ENCODE measurements at places on chromosomes 4 and X.

DNA sequence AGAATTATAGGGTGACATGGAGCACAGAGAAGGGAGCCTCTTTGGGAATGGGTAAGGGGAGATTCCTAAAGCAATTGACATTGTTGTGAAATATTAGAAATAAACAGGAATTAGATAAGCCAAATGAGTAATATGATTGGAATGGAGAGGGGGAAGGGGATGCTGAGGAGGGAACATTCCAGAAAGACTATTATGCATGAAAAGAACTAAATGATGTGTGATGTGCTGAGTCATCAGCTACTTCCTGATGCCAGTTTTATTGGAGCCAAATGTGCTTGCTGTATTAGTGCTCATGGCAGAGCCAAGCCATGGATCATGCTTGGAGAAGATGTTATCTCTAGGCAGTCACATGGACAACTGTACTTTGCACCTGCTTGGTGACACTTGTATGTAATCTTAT, 189.0 kb upstream of the HCCS start:
- DNase-seq, result no peak

DNA sequence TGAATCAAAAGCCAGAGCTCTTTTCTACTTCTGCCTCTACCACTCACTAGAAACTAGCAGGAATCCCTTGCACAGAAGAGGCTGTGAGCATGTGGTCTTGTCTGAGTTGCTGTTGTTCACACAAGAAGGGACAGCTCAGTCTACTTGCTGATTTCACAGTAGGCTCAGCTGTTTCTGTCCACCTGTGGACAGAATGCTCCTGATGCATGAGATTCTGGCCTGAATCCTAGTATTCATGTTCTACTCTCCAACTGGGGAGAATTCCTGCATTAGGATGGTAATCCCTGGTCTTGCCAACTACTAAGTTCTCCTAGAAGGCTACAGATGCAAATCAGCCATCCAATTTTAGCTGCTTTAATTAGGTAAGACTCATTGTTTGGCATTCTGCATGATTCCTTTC, 112.8 kb downstream of the PPA2 start:
- DNase-seq, result no peak

DNA sequence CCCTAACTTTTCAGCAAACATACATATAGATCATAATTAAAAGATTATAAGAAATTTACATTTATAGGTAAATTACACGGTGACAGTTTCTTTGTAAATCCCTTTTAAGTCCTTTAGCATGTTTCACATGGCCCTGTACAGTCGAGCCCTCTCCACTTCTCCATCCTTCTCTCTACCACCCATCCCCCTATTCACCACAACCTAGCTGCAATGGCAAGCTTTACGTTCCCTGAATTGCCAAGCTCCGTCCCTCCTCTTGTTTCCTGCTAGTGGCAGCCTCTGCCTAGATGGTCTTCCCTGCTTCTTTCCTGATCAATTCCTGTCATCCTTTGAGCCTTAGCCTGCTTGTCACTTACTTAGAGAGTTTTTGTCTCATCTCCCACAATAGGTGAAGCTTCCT, 116.2 kb downstream of the TMA16 start:
- DNase-seq, result no peak

DNA sequence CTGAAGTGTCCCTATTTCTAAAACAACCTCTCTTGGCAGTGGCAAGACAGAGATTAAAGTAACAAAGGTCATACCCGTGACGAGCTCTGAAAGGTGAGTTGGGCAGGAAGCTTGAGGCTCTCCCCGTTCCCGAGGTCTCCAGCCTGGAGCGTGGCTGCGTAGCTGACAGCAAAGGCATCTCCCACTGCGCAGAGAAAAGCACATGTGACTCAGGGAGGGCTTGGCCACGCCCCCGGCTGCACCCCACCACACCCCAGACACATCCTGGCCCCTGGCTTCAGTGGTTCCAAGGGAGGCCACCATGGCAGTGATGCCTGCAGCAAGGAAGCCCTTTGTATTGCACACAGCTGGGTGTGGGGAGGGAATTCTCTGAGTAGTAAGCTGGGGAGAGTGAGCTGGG, 23.1 kb downstream of the EVC2 start:
- no peak for DNase-seq

DNA sequence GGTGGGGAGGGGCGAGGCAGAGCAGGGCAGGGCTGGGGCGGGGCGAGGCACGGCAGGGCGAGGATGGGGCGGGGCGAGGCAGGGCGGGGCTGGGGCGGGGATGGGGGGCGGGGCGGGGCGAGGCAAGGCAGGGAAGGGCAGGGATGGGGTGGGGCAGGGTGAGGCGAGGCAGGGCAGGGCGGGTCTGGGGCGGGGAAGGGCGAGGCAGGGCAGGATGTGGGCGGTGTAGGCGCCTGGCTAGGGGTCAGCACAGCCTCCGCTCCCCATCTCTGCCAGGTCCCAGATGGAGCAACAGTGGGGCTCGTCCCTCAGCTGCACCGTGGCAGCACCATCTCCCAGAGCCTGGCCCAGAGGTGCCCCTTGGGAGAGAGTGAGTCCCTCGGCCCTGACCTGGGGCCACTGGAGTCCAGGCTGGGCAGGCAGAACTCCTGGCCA, 4.2 kb upstream of the SRPK3 start:
- no peak for DNase-seq

DNA sequence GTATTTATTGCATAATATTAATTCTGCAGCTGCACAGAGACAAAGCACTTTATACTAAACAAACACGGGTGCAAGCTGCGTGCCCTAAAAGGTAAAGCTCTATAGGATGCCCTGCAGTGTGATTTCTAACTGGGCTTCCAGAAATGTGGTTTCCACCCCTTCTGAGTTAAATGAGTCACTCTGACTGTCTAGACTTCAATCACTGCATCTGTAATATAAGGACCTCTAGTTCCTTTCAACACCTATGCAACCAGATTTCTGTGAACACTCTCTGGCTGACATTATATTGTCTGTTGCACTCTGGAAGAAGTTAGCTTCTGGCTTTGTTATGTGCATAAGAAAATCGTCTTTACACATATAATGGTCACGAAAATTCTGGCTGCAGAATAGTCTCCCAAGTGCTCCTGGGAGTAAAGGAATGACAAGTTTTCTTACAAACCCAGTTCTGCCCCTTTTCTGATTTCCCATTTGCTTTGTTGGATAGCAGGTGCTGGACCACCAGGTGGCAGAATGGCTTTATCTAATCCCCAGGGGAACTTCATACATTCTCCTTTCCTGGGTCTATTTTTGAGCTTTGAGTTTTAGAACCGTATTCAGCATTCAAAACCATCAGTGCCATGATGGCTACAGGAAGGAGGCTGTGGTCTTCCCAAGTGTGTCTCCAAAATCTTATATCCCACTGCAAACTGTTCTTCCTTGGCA, 842.2 kb downstream of the STIM2 start:
- no peak for DNase-seq

DNA sequence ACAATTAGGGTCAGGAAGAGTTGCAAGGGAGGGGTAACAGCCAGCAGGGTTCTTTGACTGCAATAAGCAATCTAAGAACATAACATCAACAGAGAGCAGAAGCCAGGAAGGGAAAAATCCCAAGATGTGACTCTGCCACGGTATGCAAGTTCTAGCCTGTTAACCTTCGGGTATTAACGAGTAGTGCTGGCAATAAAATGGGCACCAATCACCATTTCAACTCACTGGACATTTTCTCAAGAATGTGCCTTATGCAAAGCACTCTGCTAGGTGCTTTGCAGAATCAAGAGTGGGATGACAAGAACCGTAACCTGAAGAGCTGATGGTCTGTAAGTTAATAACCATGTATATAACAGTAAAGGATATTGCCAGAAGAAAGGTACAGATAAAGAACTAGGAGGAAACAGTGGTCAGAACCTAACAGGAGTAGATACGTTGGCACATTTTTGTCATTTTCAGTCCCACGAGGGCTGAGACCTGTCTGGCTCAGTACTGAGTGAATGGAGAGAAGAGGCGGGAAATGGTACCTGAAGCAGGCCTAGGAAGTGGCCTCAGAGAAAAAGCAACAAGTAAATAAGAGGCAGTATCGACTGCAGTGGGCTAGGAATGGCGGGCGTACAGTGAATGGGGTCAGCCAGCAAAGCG, 2.7 kb downstream of the ELOVL6 start:
- DNase-seq, result no peak

DNA sequence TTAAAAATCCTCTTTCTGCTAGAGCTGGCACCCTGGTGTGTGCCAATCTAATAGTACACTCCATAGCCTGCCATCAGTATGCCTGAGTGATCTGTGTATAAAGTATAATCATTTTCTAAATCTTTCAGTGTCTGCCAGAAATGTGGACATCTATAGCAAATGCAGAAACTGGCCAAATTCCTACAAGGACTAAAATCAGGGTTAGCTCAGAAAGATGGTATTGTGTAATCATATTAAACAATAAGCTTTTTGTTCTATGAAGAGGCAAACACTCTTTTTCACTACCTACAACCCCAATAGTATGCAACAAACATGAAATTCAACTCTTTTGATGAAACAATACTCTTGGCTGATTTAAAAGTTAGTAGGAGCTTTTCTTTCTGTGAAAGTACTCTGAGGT, 7.7 kb upstream of the TXLNG start:
- DNase-seq, result no peak

DNA sequence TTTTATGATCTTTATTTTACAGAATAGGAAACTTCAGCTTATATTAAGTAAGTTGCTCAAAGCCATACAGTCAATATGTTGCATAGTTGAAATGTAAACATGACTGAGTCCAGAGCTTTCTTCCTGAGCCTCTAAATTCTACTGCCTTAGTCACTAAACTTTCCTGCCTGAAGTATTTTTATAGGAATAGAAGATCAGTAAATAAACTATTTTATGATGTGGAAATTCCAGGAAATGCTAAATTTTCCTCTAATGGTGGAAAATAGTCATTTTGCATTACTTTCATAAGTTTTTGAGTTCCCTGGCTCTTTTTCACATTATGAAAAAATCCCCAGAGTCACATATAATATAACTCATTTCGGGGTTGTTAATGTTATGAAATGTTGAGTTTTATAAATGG, 182.8 kb downstream of the BANK1 start:
- no peak for DNase-seq

DNA sequence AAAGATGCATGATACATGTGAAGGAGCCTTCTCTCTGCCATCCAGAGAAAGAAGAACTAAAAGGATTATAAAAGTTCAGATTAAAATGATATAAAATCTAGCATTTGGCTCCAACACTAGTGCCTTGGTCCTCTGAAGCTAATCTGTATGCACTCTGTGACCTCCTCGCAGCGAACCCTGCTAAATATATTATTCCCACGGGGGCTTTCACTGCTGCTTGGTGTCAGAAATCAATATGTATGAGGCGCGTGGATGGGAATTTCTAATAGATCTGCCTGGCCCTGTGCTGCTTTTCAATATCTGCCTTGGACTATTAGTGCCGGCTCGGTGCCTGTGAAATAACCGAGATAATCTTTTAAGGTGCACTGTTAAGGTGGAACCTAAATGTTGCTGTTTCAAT, 69.7 kb downstream of the CXXC4 start:
- no peak for DNase-seq

DNA sequence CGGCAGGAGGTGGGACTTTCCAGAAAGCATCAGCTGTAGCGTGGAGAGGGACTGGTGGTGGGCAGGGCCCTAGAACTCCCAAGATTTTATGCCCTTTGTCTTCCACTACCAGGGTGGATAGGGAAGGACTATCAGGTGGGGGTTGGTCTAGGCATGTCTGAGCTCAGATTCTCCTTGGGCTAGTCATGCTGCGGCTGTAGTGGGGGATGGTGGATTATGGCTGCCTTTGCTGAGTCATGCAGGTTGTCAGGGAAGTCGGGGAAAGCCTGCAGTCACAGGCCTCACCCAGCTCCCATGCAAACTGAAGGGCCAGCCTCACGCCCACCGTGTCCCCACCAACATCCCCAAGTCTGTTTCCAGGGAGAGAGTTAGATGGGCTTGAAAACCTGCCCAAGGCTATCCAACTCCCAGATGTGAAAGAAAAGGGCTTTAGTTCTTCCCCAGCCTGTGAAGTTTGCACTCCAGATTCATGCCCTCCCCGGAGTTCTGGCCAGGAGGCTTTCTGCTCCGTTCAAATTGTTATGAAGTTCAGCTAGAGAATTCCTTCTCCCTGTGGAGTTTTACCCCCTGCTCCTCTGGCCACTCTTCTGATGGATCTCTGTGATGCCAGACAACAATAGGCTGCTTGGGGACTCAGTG, 13.4 kb upstream of the MEPE start:
- DNase-seq, result no peak

DNA sequence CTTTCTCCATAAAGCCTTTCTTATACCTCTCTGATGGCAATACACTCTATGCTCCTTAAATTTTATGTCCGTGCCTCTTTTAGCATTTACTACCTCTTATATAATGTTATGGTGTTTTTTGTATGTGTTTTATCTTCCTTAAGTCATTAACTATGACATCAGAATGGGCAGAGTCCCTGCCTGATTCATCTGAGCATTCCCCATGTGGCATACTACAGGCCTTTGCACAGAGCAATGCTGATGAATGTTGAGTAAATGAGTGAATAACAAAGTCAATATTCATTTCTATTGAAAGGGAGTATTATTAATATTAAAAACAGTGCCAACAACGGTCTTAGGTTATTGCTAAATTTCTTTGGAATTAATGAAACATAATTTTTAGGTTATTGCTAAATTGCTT, 18.8 kb upstream of the RPS6KA3 start:
- no peak for DNase-seq

DNA sequence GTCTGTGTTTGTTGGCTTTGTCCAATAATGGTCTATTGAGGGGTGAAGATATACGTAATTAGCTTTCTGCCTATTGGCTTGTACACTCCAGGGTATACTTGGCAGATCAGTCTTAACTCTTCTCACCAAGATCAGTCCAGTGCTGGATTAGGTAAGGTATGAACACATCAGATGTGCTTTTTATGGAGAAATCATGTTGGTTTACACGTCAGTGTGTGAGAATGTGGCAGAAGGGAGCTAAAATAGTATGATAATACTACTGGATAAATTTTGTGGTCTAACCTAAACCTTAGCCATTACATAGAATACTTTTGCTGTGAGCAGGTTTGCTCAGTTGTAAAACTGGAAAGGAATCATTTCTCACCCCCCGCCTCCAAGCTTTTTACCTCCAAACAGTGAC, 4.2 kb downstream of the PDHA1 start:
- DNase-seq, result no peak

GRCh38 chr4:18321956-18322530, 300.5 kb upstream of the LCORL start:
- DNase-seq, result no peak

GRCh38 chrX:39519030-39519488, 578.7 kb downstream of the BCOR start:
- DNase-seq, result no peak

DNA sequence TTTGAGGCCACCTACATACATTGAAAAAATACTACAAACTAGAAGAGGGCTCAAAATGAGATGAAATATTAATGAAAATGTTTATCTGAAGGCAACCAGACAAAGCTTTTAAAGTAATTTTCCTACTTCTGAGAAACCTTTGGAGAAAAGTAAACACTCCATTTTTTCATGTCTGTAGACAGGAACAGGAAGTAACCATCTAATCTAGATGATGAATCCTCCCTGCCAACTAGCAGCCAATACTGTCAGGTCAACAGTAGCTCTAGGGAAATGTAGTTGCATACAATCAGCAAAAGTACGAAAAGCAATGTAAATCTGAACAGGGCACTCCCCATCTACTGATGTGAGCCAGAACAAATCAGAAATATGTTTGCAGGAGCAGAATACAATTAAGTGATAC, 49.0 kb downstream of the AMMECR1 start:
- no peak for DNase-seq

Data from stimulated activated CD4-positive, alpha-beta T cell treated with anti-CD3 and anti-CD28 coated beads, Interleukin-1b, Interleukin-23, amount 100 ng/mL, for 1 hour (primary cell).